Stimulated activated naive CD8-positive, alpha-beta T cell treated with anti-CD3 and anti-CD28 coated beads, Interleukin-15, Interleukin-2, amounts not matched to agents 100 U/mL and 50 U/mL, for 24 hours (primary cell): ENCODE measurements at places on chromosomes 6 and 20.

DNA sequence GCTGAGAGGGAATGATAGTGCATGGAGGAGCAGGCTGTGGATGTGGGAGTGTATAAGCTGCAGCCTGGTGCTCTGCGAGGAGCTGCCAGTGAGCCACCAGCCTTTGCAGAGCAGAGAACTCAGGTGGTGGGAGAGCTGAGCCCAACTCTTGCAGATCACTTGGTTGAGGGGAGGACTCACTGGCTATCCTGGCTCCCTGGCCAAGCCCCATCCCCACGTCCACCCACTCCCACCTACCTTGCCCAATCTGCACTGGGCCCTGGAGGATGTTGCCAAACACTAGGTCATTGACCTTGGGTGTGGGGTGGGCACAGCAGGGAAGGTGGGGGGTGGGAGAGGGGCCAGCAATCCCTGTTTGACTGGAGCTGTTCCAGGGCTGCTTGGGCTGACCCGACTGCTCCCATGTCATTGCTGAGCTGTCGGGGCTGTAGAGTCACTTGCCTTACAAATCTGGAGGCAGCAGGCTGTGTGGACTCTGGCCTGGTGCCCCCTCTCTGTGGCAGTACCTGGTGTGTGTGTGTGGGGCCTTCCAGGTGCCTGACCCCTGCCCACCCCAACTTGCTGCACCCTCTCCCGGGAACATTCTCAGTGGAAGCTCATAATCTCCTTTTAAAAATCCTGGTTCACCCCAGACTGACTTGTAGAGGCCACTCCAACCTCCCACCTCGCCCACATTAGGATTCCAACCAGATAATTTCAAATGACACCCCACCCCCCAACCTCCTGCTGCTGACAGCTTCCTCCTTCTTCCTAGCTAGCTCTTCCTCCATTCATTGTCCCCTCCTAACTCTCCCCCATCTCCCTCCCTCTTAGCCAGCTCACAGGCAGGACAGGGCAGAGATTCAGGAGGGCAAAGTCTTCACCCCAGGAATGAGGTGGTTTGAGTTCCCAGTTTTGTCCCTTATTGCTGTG lies 162.3 kb downstream of the MRPL14 start:
- DNase-seq = no peak

- DNase-seq = no peak
Measured at GRCh38 chr20:22260506-22260905, 323.9 kb downstream of the FOXA2 start.

DNA sequence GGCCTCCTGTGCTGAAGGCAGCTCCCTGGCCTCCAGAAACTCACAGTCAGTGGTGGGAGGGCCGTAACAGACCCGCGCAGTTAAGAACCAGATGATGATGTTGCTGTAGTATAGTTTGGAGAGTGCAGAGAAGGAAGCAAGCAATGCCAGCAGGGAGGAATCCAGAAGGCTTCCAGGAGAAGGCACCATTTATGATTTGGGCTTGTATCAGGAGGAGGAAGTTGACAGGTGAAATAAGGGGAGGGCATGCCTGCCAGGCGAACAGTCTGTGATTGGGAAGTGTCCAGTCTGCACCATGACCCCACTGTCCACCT lies 13.3 kb upstream of the BAK1 start:
- no peak for DNase-seq

DNA sequence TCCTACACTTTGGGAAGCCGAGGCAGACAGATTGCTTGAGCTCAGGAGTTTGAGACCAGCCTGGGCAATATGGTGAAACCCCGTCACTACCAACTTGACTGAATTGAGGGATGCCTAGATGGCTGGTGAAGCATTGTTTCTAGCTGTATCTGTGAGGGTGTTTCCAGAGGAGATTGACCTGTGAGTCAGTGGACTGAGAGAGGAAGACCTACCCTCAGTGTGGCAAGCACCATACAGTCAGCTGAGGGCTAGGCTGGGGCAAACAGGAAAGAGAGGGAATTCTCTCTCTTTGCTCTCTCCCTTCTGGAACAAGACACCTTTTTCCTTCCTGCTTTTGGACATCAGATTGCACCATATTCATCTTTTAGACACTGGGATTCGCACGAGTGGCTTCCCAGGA lies 3.7 kb upstream of the ZUP1 start:
- no peak for DNase-seq

- DNase-seq = no peak
Measured at GRCh38 chr6:97059473-97059872, 134.9 kb downstream of the KLHL32 start.

DNA sequence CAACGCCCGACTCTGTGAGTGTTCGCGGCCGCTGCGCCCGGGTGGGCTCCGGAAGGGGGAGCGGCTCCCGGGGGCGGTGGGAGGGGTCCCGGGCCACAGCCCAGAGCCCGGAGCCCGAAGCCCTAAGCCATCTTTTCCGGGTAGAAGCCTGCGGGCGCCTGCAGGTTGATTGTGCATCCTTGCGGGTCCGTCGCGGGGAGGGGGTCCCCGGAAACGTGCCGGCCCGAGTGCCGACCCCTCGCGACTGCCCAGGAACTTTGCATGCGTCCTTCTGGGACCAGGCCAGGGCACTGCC lies 413 bp downstream of the PTPRA start:
- peak; percentile 75 for DNase-seq

DNA sequence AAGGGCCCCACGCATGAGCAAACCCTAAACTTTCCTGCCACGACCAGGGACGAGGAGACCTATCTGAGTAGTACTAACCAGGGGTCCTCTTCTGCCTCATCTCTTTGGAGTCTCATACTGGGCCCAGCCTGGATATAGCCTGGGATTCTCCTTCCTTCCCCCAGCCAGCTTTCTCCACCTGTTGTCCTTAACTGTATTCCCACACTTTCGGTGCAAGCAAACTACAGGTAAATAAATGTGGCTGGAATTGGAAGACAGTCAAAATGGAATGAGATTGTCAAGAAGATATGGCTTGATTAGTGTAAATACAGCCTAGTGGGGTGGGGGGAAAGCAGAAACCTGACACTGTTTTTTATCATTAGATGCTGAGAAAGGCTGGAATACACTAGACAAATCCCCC lies 23.5 kb upstream of the LY86 start:
- no peak for DNase-seq

GRCh38 chr20:63431944-63432343 lies 40.5 kb downstream of the KCNQ2 start:
- no peak for DNase-seq

DNA sequence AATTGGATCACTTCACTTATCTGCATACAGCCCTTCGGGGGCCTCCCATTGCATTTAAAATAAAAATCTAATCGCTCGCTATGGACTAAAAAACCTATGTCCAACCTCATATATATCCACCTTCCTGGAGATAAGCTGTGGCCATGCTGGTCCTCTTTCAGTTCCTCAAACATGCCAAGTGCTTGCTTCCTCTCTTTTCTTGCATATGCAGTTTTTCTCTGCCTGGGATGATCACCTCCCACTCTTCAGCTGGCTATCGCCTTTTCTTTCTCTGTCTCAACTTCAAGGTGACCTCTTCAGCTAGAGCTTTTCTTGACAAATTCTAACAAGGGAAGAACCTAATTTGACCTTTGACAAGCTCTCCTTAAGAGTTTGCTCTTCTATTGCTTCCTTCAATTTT lies 5.6 kb upstream of the TFB1M start:
- DNase-seq = no peak

DNA sequence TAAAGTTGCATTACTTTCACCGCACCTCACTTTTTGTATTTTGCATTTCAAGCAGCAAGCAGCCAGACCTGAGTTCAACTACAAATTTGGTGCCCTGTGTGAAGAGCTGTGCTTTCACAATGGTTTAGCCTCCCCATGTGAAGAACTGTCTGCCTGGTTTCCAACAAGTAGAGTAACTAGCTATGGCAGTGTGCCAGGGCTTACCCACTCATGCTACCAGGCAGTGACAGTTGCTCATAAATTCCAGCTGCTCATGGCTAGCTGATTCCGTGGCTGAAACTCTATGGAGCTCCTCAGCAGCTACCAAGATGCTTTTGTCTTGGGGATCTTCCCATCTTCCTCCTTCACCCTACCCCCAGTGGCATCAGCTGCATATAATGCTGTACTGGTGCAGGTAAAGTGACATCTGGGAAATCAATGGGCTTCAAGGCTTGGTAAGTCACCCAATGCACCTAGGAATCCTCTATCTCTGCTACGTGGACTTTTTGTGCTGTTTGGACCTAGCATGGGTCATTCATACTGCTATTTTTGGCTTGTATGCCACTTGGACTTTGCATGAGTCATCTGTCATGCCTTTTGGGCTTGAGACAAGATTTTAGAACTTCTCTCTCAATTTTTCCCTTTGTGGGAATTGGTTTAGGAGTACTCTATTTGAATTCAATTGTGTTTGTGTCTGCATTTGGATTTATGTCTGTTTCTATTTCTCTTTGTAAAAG lies 176.5 kb upstream of the GJE1 start:
- no peak for DNase-seq

GRCh38 chr6:135054226-135054568 lies 425 bp downstream of the HBS1L start:
- no peak for DNase-seq

DNA sequence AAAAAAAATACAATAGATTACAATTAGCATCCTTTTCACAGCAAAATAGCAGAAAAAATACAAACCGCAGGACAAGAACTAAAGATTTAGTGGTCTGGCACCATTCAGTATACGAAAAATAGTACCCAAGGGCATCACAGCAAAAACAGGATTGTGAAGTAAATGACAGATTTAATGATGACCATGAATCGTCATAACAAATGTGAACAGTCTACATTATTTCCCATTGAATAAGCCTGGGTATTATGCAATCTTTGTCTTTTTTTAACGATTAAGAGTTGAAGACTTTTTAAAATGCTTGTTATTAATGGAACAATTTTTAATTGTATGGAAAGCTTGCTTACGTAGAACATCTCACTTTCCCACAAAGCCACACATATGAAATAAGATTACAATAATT lies 432.8 kb downstream of the PKHD1 start:
- DNase-seq = no peak

DNA sequence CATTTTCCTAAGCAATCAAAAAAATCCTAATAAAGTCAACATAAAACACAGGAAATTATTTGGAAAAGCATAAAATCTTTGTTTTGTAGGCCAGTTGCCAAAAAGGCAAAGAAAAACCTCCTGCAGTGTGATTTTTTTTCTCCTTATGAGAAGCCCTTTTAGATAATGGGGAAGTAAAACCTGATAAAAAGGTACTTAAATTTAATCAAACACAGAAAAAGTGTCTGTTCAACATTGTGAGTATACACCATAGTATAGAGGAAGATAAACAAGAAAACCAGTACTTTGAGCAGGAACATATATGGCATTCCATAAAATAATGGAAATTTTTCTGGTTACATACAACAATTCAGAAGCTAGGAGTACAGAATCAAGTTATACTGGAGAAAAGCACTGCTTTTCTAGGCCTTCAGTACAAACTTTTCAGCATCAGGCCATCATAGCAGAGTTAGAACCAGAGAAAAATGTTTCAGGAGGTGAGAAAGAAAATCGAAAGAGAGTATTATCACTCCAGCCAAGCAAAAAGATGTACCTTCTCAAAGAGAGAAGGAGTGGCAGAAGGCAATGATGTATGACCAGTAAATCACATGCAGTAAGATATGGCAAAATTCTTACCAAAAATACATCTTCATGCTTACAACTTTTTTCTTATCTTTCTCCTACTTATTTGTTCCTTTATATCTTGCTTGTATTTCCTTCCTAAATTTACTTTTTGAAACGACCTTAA lies 494.9 kb downstream of the KIF16B start:
- DNase-seq = no peak

DNA sequence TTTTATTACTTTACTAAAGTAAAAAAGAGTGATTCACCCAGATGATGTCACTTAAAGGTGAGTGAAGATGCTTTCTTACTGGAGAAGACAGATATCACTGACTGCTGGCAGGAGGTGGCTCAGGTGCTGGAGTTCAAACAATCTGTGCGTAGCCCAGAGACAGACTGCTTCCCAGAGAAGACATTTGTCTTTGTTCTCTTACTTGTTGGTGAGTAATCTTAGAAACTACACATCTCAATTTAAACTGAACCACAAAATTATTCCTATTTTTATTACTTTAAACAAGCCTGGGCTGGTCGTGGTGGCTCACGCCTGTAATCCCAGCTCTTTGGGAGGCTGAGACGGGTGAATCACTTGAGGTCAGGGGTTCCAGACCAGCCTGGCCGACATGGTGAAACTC lies 92.2 kb downstream of the CEP162 start:
- DNase-seq = no peak

- DNase-seq = no peak
Measured at GRCh38 chr6:1535295-1535694, 74.4 kb upstream of the FOXC1 start.

GRCh38 chr6:69294407-69294806 lies 502.4 kb downstream of the LMBRD1 start:
- no peak for DNase-seq

DNA sequence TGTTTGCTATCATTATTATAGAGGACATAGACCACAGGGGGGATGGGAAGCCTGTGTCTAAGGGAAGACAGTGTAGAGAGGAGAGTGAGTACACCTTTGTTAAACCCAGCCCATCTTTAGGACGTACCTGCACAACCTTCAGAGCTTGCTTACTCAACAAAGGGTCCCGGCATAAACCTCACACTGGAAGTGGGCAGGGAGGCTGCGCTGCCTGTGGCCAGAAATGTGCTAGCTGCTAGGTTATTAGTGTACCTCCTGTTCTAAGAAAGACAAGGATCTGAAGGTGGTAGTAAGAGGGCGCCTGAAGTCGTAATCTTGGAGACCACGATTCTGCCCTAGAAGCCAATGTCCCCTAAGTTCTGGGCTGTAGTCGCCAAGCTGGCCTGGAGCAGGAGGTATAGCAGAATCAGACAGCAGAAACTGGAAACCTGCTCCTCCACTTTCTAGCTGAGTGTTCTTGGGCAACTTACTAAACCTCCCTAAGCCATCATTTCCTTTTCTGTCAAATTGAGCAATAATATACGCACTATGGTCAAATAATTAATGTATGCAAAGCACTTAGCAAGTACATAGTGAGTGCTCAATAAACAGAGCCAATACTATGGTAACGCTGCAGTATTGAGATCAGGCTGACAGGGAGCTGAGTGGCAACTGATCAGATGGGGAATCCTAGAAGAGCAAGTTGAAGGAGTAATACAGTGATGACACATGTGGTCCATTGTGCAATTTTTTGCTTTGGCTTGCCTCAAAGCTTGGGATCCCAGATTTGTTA lies 16.8 kb upstream of the AKIRIN2 start:
- DNase-seq = no peak

- DNase-seq = no peak
Measured at GRCh38 chr6:80594461-80594860, 488.0 kb downstream of the BCKDHB start.
